SK-N-SH (cell line): ENCODE measurements at places on chromosomes 2 and 18.

GRCh38 chr2:2570871-2571270 lies 239.8 kb upstream of the MYT1L start:
- no peak for DNase-seq

- DNase-seq, result no peak
Observed at GRCh38 chr2:76279142-76279541, 568.4 kb upstream of the GCFC2 start.

DNA sequence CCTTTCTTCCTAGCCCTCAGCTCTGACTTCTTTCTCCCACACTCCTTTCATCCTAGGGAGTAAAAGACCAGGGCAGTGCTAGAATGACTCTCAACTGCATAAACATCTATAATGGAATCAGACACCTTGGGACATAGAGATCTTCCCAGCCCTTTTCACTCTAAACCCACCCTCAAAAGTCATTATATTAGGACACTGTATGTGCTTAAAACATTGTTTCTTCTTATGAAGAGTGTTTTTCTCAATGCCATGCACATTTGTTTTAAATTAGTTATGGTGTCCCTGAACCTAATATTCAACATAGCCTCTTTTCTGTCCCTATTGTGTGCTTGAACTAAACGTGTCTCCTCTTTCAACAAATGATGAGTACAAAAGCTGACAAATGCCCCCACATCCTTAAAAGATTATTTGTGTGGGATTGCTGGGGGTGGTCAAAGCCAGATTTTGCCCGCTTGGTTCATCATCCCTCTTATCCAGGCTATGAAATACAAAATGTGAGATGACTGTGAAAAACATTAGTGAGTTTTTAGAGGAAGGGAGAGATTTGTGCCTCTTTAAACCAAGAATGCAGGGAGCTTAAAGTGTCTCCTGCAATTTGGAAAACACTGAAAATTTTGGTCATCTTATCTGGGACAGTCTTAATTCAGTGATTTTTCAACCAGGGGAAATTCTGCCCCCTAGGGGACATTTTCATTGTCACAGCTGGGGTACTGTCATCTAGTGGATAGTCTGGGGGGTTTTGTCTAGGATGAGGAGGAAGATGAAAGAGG lies 29.0 kb downstream of the SERPINB5 start:
- peak; percentile 16 for DNase-seq

GRCh38 chr2:212935752-212936151 lies 215.7 kb downstream of the IKZF2 start:
- no peak for DNase-seq

DNA sequence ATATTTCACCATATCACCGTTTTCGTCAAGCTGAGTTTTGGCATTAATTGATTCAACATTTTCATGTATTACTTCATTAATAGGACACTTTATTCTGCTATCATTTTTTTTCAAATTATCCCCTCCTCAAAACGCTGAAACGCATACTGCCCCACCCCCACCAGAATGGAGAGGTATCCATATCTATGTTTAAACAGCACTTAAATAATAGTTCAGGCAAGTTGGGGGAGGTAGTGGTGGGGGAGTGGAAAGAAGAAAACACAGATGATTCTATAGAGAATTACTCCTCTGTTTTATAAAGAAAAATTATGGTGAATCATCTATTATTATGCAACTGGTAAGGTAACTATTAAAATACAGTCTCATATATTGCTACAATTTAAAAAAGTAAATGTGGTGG lies 314.4 kb upstream of the ZEB2 start:
- no peak for DNase-seq

GRCh38 chr2:171822525-171823322 lies 71.3 kb downstream of the SLC25A12 start:
- no peak for DNase-seq

DNA sequence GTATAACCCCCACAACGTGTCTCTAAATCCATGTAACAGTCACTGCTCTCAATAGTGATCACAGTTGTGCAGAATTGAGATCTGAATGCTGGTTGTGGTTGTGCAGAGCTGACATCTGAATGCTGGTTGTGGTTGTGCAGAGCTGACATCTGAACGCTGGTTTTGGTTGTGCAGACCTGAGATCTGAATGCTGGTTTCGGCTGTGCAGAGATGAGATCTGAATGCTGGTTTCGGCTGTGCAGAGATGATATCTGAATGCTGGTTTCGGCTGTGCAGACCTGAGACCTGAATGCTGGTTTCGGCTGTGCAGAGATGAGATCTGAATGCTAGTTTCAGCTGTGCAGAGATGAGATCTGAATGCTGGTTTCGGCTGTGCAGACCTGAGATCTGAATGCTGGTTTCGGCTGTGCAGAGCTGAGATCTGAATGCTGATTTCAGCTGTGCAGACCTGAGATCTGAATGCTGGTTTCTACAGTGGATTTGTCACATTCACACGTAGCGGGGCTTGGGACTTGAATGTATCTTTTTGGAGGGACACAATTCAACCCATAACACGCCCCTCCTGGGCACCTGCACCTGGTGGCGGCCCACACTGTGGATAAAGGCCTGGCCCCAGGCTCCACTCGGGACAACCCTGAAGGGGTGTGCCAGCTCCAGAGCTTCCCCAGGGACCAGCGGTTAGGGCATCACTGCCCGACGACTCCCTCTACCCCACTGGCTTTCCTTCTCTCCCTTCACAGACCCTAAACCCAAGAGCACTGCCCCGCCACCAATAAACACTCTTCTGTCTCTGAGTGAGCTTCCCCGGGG lies 51.1 kb upstream of the SLC66A3 start:
- DNase-seq, result no peak

GRCh38 chr18:48891721-48892120 lies 59.0 kb downstream of the SMAD7 start:
- DNase-seq, result no peak

- no peak for DNase-seq
Observed at GRCh38 chr18:6811816-6812215, 82.3 kb downstream of the ARHGAP28 start.

DNA sequence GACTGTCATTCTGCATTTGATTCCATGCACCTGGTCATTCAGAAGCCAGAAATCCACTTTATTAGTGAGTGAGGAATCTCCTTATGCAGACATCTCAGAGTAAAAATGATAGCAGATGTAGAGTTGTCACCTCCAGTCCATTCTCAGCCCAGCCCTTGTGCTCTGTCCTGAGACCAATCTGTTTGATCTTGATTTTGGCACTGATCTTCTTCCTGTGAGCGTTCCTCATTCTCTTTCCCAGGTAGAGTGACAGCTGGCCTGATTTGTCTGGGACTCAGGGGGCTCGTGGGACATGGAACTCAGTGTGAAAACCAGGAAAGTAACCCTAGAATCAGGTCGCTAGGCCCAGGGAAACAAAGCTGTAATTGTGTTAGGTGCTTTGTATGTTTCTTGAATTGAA lies 8.9 kb downstream of the ARHGAP25 start:
- DNase-seq, result no peak

GRCh38 chr2:213537579-213537978 lies 253.3 kb downstream of the SPAG16 start:
- DNase-seq, result no peak

DNA sequence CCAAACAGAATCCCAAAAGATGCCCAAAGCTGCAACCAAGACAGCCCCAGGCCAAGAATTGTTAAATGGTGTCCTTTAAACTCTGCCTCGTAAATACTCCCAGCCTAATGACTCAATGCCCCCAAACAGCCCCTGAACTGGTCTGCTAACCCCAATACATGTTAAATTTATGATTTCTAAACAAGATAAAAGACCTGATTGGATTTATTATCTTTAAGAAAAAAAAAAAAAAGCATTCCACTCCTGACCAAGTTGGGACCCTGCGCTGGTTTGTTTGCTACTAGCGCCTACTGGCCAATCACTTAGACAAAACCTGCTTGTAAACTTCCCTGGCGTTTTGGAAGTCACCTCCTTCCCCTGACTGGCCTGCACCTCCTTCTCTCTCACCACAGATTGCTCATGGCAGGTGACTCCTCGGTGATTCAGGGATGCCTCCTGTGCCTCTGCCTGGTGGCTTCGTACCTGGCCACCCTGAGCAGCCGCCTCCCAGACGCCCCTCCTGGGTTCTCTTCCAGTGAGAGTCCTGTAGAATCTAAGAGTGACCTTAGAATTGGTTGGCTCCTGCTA lies 121.3 kb downstream of the BCL11A start:
- DNase-seq, result no peak

GRCh38 chr2:188314314-188315054 lies 22.8 kb downstream of the GULP1 start:
- no peak for DNase-seq

DNA sequence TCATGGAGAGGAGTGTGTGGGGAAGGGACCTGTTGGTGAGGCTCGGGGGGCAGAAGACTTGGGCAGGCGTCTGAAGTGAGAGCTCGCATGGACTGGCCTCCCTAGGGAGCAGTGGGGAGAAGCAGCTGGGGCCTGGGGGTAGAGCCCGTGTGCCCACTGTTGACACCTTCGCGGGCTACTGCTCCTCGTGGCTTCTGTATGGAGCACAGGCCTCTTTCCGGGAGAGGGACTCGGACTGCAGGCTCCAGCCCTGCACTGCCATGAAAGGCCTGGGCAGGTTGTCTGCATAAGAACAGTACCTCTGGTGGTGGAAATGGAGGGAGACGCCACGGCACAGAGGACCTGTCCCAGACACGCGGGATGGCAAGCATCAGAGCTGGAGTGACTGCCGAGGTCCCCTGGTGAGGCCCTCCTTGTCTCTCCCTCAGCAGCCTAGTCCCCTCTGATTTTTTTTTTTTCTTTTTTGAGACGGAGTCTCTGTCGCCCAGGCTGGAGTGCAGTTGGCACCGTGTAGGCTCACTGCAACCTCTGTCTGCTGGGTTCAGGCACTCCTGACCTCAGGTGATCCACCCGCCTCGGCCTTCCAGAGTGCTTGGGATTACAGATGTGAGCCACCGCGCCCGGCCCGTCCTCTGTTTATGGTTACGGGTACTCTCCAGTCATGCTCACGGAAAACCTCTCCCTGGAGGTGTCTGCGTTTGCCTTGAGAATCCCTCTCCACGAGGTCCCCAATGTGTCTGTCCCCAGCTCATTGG lies 44.7 kb upstream of the PTMA start:
- no peak for DNase-seq

GRCh38 chr2:168901003-168901402 lies at the start of gene G6PC2:
G6PC2 (plus strand) TSS chr2:168901291; CDS start chr2:168901332, 41 bp downstream.
- no peak for DNase-seq

- peak; percentile 21 for DNase-seq
Observed at GRCh38 chr2:58046585-58047372, at the start of gene VRK2. VRK2 (plus strand) TSS chr2:58046806; CDS start chr2:58048832, 2,026 bp downstream.

- DNase-seq, result no peak
Observed at GRCh38 chr2:54459037-54459441, 2.9 kb downstream of the SPTBN1 start.

DNA sequence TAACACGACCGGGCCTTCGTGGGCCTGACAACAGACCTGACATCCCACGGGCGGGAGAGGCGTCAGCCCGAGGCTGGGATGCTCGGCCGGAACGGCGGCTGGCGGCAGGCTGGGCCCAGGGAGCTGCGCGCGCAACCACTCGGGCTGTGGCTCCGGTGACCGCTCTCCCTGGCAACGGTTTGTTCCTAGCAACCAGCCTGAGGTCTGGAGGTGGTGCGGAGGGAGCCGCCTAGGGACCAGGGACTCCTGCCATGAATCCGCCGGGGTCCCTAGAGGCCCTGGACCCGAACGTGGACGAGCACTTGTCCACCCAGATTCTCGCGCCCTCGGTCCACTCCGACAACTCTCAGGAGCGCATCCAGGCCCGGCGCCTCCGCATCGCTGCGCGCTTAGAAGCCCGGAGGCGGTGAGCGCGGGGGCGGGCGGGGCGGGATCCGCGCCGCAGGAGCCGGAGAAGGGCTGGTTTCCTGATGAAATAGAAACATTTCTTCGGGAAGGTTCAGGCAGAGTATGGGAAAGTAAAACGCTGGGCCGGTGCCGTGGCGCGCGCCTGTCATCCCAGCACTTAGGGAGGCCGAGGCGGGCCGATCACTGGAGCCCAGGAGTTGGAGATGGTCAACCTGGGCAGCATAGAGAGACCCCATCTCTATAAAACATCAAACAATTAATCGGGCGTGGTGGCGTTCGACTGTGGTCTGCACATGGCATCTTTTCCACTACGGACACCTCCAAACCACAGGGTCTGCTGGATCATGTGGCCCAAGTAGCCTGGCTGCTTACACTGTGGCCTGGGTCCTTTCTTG lies at the start of gene DRC1:
TSS of gene DRC1 (plus strand) at position 182 of the 803 bp plus-strand sequence. CDS start at position 252, 70 bp downstream.
- DNase-seq, result peak; percentile 100

- peak; percentile 73 for DNase-seq
Observed at GRCh38 chr18:13159579-13159978, 59.0 kb upstream of the LDLRAD4 start.

DNA sequence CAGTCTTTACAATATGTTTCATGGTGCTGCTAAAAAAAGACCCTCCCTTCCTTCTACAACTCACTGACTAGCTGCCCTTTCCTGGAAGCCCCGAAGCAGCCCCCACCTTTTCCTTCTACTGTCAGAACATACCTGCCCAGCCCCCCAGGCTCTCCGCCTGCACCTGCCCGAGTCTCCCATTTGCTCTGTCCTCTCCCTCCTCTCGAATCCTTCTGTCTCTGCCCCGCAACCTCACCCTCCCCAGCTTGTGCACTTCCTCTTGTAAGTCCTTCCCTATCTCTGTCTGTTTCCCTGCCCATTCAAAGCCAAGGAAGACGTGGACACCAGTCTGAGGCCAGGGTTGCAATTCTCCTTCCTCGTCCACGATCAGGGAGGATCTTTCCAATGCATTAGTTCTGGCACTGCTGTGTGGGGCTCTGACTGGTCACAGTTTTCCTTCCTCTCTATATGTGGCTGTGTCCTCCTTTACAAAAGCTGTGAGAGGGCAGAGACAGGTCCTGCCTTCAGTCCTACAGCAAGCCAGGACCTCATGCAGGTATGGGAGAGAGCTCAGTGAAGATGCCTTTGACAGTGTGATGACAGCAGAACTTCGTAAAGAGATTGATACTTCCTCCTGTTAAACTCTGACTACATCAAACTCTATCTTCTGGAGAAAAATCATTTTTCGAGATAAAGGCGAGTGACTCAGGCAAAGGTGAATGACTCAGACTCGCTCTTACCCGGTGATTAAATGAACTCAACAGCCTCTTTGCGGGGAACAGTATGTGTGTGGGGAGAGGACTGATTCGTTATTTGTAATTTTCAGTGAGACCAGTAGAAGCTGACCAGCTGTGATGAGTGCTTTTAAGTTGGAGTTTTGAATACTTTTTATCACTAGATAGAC lies 14.2 kb downstream of the TNFRSF11A start:
- no peak for DNase-seq
